CD4-positive, CD25-positive, alpha-beta regulatory T cell (primary cell): ENCODE measurements at places on chromosomes 4 and X.

- DNase-seq, result no peak
Observed at GRCh38 chr4:110135523-110135922, 62.9 kb downstream of the ELOVL6 start.

GRCh38 chrX:26649534-26649933 lies 433.6 kb downstream of the MAGEB5 start:
- DNase-seq, result no peak

DNA sequence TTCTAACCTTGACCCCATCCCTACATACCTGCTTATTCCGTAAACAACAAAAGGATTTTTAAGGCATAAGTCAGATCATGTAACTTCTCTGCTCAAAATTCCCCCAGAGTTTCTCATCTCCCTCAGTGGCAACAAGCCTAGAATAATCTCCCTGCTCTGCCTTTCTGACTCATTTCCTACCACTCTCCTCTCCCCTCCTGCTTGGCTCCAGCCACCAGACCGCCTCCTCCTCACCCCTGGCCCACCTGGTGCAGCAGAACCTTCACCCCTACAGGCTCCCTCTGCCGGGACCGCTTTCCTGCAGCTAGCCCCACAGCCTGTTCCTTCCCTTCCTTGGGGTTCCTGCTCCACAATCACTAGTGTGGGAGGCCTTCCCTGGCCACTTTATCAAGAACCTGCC lies 32.1 kb downstream of the TSPAN5 start:
- no peak for DNase-seq

DNA sequence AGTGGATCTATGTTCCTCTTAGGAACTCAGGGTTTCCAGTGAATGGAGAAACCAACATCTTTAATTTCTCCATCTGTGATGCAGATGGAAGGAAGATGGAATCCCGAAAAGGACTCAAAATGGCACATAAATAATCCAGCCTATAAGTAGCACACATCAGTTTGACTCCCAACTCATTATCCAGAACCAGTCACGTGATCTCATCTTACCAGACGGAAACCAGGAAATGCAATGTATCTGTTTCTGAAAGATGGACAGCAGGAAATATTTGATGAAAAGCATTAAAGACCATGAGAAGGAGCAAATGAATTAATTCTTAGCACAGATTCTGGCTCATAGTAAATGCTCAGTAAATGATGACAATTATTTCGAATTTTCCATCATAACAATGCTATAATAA lies 443.1 kb upstream of the FMR1 start:
- DNase-seq, result no peak

DNA sequence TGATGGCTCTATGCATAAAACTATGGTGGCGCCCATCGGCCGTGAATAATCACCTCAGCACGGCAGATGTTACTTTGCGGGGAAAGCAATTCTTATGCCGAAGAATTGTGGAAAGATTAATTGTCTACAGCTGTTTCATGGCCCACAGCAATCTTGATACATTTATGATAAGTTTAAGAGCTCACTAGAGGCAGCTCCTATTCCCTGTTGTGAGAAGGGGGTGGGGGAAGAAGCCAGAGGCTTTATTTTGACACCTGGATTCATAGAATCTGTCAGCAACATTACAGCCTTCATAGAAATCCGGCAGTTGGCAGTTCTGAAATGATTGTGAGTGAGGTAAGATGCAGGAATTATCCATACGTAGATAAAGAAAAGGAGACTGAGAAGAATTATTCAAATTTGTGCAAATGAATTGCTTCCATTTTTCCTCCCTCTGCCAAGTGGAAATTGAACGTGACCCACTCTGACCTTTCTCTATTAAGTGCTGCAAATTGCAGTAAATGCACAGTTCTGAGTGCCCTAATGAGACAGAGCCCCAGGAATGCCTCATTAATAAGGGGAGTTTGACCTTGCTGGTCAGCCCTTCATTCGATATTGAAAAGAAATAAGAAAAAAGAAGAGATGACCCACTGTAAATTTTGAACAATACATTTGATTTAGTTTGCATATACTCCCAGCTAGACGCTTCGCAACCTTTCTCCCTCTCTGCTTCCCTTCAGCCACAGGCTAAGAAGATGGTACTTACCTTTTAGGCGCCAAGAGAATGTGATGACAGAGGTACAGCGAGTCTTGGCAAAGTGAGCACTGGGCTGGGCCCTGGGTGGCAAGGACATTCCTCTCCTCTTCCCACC lies 188.8 kb downstream of the GPAT3 start:
- DNase-seq, result no peak
